ENCODE measurements at places on chromosomes 4 and X.

- DNase-seq = peak; percentile 0
Observed at GRCh38 chrX:88883200-88883599, 136.2 kb downstream of the CPXCR1 start.

GRCh38 chr4:138573246-138573645 lies 331.1 kb upstream of the SLC7A11 start:
- no peak for DNase-seq

DNA sequence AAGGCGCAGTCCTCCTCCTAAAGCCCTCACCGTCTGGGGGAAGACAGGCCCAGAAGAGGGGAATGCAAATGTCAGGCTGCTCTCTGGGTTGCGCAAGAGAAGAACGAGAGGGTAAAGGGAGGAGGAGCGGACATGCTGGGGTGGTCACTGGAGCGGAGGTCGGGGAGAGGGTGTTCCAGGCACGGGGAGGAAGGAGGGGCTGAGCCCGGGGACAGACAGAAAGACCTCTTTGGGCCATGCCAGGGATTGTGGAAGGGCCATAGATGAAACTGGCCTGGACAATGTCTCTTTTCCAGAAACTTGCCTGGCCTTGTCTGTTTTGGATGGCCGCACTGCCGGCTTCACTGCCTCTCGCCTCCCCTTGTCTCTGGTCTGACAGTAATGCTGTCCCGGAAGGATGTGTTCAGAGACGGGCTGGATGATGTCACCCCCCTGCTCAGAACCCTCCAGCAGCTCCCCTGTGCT lies 121.0 kb downstream of the SORCS2 start:
- no peak for DNase-seq

DNA sequence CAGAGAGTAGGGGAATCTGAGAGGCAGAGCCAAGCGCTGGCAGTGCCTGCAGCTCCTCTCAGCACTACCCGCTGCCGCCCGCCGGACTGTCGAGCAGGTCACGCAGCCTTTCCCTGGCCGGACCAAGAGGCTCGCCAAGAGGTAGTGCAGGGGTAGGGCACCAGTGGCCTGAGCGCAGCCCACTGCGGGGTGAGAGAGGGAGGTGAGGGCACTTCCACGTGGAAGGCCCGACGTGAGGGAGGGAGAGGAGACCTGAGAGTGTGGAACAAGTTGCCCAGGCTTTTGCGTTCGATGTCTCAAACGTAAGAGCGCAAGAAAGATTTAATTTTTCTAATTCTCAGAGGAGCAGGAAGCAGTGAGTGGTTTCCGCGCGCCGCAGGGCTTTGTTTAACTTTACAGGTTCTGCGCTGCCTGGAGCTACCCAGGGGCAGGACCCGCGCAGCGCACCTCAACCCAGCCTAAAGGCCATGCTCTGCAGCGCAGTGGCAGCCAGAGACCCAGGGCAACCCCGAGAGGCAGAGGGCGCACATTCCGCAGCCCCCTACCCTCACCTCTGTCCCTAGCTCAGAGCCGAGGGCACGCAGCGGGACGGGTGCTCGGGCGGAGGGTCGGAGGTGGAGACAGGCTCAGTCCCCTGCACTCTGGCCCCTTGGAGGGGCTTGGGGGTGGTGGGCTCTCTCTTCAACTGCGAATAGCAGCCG lies 14.9 kb downstream of the ARHGAP36 start:
- DNase-seq = no peak

DNA sequence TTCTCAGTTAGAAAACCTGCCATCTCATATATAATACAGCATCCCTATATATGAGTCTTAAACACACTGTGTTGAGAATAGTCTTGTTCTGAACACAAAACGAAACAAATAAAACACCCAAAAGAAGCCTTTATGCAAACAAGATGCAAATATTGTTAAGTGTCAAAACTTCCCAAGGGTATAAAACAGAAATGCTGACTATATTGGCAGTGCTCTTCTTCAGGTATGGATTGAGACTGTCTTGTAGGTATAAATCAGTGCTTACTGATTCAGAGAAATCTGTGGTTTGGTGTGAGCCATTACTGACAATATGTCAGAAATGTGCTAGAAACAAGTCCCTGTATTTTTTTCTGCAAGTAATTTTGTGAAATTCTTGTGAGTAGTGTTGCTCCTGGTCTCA lies 82.8 kb upstream of the CTSO start:
- DNase-seq = no peak

- DNase-seq = no peak
Observed at GRCh38 chr4:84672177-84672576, 89.2 kb downstream of the CDS1 start.

Measured in skin of body (tissue), 3 donors.